ENCODE measurements at places on chromosomes 5 and 9.

- DNase-seq = no peak
Observed at GRCh38 chr9:130128733-130129431, 43.3 kb upstream of the NCS1 start.

DNA sequence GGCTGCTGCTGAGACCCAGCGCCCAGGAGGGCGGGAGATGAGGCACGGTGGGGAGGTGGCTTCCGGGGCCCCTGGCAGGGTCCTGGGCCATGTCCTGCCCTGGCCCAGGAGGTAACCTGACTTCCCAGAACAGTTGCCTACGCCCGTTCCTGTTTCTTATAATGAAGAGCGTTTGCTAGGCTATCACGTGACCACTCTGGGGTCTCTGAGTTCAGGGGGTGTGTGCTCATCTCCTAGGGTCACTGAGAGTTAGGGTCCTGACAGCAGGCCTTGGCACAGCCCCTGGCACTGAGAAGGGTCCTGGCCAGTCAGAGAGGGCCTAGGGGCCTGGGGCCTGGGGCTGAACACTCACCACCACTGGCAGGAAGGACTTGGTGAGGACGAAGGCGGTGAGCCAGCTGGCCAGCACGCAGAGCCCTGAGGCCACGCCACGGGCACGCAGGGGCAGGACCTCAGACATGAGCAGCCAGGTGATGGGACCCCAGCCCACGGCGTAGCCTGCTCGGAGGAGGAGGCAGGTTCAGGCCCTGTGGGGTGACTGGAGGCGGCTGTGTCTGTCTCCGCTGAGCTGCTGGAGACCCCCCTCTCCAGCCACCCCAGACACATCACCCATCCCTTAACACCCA is 6.0 kb downstream of the SLC2A6 start:
- no peak for DNase-seq

DNA sequence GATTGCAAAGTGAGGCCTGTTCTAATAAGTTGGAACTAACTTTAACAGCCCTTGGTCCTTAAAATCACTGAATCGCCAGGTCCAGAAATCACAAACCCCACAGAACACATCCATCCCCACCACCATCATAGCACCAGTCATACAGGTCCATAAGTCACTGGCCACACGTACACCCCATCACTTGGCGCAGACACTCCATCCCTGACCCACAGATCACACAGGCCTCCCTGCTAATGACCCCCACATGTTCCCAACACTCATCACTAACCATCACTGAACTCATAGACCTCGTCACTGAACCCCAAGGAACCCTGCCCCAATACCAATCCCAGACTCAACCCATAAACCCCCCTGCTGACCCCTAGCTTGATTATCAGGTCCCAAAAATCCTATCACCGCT is 41.2 kb upstream of the ZNF300 start:
- no peak for DNase-seq

- no peak for DNase-seq
Observed at GRCh38 chr9:6305954-6306563, 22.1 kb upstream of the TPD52L3 start.

- DNase-seq = no peak
Observed at GRCh38 chr9:34651876-34652601, at the start of gene IL11RA. IL11RA (plus strand) TSS chr9:34652185; CDS start chr9:34655218, 3,033 bp downstream.

- no peak for DNase-seq
Observed at GRCh38 chr9:127112735-127113161, 9.7 kb downstream of the ANGPTL2 start.

DNA sequence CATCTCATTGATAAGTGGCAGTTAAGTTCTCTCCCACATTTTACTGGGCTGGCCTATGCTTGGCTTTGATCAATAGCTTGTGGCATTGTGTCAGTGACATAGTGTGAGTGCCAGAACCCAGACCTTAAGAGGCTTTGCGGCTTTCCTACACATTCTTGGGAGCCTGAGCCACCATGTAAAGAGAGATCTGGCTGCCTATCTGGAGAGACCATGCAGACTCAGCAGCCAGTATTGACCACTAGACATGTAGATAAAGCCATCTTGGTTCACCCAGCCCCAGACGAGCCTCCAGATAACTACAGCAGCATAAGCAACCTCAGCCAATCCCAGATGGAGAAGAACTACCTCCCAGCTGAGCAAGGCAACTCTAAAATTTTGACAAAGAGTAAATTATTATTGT is 28.6 kb downstream of the C9orf153 start:
- no peak for DNase-seq

DNA sequence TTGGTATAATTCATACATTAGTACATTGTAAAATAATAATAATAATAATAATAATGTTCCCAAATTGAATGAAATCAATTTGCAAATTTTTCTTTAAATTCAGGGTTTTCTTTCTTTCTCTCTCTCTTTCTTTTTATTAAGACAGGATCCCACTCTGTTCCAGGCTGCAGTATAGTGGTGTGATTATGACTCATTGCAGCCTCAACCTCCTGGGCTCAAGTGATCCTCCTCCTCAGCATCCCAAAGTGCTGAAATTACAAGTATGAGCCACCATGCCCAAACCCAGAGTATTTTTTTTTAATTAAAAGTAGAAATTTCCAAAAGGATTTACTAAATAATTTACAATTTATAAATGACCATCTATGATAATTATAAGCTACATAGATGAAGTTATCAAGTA is 117.7 kb downstream of the HOMER1 start:
- no peak for DNase-seq

GRCh38 chr9:121567500-121568342 is 68.1 kb upstream of the GGTA1 start:
- DNase-seq = no peak

DNA sequence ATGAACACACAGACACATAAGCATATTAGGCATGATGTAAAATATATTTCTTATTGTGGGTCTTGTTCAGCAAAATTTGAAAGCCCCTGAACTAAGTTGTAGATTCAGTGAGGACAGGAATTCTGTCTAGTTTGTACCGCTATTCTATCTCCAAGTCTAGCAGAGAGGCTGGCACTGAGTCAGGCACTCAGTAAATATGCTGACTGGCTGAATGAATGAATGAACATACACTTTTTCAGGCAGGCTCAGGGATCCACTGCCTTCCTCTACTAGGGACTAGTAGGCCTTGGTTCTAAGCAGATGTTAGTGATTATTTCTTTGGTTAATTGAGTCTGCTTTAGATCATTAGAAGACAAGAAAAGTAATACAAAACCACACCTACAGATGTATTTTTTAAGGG is 157.5 kb downstream of the ZSWIM6 start:
- no peak for DNase-seq

GRCh38 chr5:95815155-95815729 is 7.3 kb downstream of the GLRX start:
- DNase-seq = no peak

DNA sequence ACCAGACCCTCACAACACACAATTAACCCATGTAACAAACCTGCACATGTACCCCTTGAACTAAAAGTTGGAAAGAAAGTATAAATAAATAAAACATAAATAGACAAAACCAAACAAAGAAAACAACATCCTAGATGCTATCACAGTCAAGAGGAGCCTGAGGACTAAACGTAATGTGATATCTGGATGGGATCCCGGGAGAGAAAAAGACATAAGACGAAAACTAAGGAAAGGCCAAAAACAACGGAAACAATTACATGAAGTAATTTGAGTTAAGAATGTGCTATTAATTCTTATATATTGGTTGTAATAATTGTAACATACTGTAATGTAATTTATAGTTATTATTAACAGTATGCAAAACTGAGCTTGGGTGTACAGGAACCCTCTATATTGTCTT is 793.9 kb downstream of the SEMA5A start:
- no peak for DNase-seq

- DNase-seq = no peak
Observed at GRCh38 chr9:94934816-94935328, 208.4 kb downstream of the AOPEP start.

DNA sequence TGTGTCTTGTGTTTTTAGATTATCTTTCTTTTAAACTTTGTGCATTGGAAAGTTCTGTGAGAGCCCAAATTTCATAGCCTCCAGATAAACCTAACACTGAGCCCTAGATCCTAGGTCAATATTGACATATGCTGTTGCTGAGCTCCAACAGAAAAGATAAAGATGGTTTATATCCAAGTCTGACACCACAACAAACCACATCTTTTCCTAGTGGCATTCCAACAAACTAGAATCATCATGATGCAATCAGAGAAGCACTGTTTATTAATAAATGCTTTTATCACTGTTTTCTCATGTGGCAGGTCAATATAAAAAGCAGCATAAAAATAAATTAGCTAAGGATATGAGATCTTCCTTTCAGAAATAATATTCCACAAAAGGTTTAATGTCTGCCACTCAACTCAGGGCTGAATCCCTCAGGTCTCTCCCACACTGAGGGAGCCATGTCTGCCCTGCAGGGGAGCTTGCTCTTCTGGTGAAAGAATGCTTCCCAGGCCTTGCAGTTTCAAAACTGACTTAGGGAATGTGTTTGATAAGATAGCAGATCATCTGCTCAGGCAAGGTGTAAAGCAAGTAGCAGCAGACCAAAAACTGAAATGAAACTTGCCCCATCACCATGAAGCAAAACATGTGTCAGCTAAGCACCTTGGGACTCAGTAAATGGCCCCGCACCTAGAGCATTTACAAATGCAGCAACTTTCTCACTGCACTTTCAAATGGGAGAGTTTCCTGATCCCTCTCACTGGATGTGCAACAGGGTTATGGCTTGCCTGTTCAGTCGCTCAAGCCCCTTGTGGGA is 493.0 kb downstream of the AGTPBP1 start:
- DNase-seq = no peak

GRCh38 chr9:12640016-12640587 is 53.1 kb upstream of the TYRP1 start:
- DNase-seq = no peak

DNA sequence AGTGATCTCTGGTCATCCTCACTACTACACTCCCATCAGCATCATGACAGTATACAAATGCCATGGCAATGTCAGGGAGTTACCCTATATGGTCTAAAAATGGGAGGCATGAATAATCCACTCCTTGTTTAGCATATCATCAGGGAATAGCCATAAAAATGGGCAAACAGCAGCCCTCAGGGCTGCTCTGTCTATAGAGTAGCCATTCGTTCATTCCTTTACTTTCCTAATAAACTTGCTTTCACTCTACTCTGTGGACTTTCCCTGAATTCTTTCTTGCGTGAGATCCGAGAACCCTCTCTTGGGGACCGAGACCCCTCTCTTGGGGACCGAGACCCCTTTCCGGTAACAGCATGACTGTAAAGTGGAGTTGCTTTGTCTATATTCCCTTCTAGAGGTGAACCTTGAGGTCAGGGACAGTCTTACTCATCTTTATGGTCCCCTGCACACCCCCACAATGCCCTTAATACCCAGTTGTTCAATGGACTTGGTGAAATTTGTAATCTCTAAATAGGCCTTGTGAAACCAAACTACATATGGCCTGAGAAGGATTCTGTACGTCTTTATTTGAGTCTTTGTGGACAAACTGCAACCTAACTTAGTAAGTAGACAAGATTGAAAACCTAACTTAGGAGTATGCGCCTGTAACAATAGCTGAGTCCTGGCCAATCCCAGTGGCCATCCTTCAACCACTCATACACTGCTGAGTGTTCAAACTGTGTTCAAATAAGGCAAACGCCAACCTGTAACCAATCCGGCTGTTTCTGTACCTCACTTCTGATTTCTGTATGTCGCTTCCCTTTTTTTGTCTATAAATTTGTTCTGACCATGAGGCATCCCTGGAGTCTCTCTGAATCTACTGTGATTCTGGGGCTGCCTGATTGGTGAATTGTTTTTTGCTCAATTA is 32.3 kb upstream of the UBTD2 start:
- no peak for DNase-seq

DNA sequence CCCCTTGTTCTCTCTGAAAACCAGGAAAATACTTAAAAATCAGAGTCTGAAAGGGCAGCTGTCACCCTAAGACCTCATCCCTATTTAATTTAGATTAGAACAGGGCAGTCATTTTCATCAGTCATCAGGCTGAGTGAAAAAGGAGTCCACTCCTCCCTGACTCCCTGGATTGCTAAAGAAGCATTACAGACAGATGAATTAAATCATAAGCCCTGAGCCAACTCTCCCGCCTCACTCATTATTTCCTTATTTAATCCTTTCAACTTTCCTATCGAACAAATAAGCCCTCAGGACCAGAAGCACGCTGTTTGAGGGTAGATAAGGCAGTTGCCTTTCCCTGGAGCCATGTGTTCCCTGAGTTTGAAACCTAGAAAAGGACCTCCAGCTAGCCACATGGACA is 201.9 kb upstream of the ANKRD55 start:
- DNase-seq = no peak

- DNase-seq = no peak
Observed at GRCh38 chr9:120862452-120862851, 14.5 kb downstream of the PHF19 start.

- no peak for DNase-seq
Observed at GRCh38 chr5:75034137-75034739, 18.1 kb downstream of the GCNT4 start.

GRCh38 chr5:37875051-37875787 is 35.4 kb upstream of the GDNF start:
- DNase-seq = no peak

- DNase-seq = peak; percentile 77
Observed at GRCh38 chr5:83034036-83034435, 43.2 kb downstream of the TMEM167A start.

GRCh38 chr9:1024112-1024511 is 26.0 kb upstream of the DMRT2 start:
- no peak for DNase-seq

GRCh38 chr9:10436756-10437155 is 176.0 kb downstream of the PTPRD start:
- no peak for DNase-seq

DNA sequence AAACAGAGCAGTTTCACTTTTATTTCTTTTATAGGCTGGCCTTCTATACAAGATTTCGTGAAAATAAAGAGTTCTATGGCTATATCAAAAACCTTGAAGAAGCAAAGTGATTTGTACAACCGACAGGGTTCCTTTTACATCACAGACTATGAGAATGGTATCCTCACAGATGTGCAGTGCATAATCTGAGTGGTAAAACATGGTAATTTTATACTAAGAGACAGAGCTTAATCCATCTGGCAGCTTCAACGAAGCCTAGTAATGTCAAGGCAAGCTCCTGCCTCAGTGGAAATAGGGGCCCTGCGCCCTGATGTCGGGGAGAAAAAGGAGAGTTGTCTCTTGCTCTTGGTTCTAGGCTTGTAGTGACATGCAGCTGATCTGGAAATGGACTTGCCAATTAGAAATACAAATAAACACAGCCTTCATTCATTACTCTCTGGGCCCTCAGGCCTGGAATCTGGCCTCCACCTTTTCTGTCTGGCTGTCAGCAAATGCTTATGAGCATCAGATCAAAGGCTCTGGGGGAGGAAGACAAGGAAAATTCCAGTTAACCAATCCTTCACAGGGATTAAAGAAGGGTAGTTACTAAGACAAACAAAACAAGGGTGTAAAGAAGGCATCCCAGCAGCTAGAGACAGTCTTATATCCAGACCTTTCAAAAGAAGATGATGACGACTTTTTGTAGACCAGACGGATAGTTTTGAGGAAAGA is 33.6 kb upstream of the TRIM32 start:
- DNase-seq = no peak

GRCh38 chr9:83304686-83305085 is 233.5 kb downstream of the FRMD3 start:
- DNase-seq = no peak
